ENCODE measurements at places on chromosomes 2 and 18. TPM values are rescaled to one million over a fixed set of nuclear protein-coding genes. Genes with fewer than 3 reads are reported as not detected.

The ADCY3 gene
- 54.8 TPM for total RNA-seq

The TCF4 gene
- 22.9 TPM for total RNA-seq

The CD8A gene
- total RNA-seq, result 0.07 TPM

The G6PC2 gene
- total RNA-seq, result not detected

The NOSTRIN gene
- total RNA-seq, result 50.9 TPM

The VWC2L gene
- not detected for total RNA-seq

The FASTKD1 gene
- 114 TPM for total RNA-seq

The UGT1A5 gene
- not detected for total RNA-seq

The HOXD10 gene
- not detected for total RNA-seq

The TEX44 gene
- total RNA-seq, result not detected

The UCN gene
- total RNA-seq, result 2.2 TPM

The ICA1L gene
- total RNA-seq, result 0.74 TPM

The SLC30A3 gene
- 2.2 TPM for total RNA-seq

The HOXD12 gene
- not detected for total RNA-seq

The HMSD gene
- total RNA-seq, result 0.33 TPM

The HOXD11 gene
- not detected for total RNA-seq

The RAPH1 gene
- total RNA-seq, result 0.71 TPM

The FAM237A gene
- not detected for total RNA-seq

The CKAP2L gene
- 17.6 TPM for total RNA-seq

The FAP gene
- not detected for total RNA-seq

The CACNB4 gene
- total RNA-seq, result 0.16 TPM

The KIAA2012 gene
- total RNA-seq, result not detected

The OXER1 gene
- total RNA-seq, result not detected

The CDK5R2 gene
- total RNA-seq, result not detected

The LBH gene
- 9.5 TPM for total RNA-seq

The LRRTM4 gene
- total RNA-seq, result not detected

The RNMT gene
- total RNA-seq, result 41.4 TPM

The METAP1D gene
- 10.8 TPM for total RNA-seq

The HOXD9 gene
- total RNA-seq, result not detected

The PROC gene
- not detected for total RNA-seq

The CHST9 gene
- not detected for total RNA-seq

The ANKRD62 gene
- 0.44 TPM for total RNA-seq

The LCT gene
- total RNA-seq, result 0.04 TPM

The SCYGR4 gene
- not detected for total RNA-seq

The GPR45 gene
- not detected for total RNA-seq

The NAT8 gene
- total RNA-seq, result not detected

The COQ10B gene
- 9.8 TPM for total RNA-seq

The ANO7 gene
- 4.1 TPM for total RNA-seq

The GREB1 gene
- total RNA-seq, result 0.42 TPM

The ST8SIA5 gene
- total RNA-seq, result not detected

The AOX1 gene
- total RNA-seq, result 0.69 TPM

The GTF2A1L gene
- not detected for total RNA-seq

The PGAP1 gene
- total RNA-seq, result 0.74 TPM

The POU3F3 gene
- not detected for total RNA-seq

The DSG4 gene
- not detected for total RNA-seq

The SIX2 gene
- total RNA-seq, result not detected
